Stimulated activated CD8-positive, alpha-beta memory T cell treated with anti-CD3 and anti-CD28 coated beads, Interleukin-2, amount 100 ng/mL, for 1 hour (primary cell): ENCODE measurements at places on chromosomes 5 and 9.

DNA sequence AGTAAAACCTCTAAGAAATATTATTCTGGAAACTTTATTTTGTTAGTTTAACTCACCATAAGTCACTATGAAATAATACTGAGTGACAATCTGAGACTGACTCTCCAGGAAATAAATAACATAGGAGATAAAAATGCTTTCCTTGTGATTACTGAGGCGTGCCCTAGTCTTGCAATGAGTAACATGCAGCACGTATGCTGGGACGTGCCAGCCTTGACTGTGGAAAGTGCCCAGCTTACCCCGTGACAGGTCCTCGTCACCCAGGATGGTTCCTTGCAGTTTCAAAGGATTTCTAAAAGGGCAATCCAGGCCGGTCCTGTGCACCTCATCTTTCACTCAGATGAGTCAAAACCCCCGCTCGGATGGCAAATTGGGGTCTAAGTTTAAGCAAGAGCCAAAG, 720.8 kb upstream of the ADAMTS16 start:
- DNase-seq, result no peak

- no peak for DNase-seq
Measured at GRCh38 chr9:129252937-129253802, 75.1 kb upstream of the IER5L start.

GRCh38 chr9:28801144-28801799, 1228.0 kb upstream of the C9orf72 start:
- no peak for DNase-seq

GRCh38 chr5:127665641-127666040, 16.8 kb downstream of the CTXN3 start:
- DNase-seq, result no peak

DNA sequence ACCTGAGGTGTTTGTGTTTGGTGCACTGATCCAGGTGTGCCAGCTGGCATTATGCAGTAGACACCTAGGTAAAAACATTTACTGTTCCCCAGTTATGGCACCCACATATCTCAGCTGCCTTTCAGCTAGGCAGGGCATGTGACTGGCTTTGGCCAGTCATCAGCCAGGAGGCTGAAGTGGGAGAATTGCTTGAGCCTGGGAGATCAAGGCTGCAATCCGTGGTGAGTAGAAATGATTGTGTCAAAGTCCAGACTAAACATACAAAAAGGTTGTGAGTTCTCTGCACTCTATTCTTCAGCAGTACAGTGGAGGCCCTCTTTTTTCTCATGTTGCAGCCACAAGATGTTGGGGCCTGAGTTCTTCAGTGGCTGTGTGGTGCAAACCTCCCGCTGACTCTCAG, 3.2 kb upstream of the FBLL1 start:
- no peak for DNase-seq

DNA sequence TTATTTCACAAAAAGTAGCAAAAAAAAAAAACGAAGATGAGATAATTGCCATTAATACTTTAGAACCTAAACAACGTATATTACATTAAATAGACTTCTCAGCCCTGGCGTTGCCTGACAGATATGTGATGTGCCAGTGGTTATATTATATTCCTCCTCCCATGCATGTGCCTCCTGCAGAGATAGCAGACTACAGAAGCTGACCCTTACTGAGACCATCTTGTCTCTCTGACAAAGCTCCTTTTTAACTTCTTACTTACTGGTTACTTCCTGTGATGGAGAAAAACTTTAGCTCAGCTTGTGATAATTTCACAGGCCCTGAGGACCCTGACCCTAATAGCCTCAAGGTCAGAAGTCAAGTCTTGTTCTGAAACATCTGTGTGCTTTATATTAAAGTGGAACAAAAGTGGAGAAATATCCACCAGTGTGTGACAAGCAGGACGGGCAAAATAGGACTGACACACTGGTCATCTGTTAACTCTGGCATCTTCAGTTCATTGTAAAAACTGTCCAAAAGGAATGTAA, 80.6 kb upstream of the POU5F2 start:
- DNase-seq, result no peak

DNA sequence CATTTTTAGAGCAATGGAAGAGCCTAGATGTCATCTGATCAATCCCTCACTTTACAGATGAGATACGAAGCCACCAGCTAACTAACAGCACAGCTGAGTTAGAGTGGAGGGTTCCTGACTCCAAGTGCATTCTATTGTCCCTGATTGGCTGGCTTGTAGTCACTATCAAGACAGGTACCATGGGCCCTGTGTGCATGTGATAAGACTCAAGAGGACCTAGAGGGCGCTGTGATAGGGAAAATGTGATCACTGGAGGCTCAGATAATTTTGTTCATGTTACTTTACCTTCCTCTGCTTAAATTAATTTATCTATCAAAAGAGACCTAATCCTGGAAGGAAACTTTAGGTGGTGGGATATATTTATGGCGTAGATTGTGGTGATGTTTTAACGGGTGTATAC, 19.5 kb upstream of the SNAPC3 start:
- DNase-seq, result no peak

GRCh38 chr9:133347515-133347984, 381 bp downstream of the MED22 start:
- DNase-seq, result no peak

GRCh38 chr9:98132806-98133631, 14.0 kb upstream of the TRIM14 start:
- DNase-seq, result no peak

DNA sequence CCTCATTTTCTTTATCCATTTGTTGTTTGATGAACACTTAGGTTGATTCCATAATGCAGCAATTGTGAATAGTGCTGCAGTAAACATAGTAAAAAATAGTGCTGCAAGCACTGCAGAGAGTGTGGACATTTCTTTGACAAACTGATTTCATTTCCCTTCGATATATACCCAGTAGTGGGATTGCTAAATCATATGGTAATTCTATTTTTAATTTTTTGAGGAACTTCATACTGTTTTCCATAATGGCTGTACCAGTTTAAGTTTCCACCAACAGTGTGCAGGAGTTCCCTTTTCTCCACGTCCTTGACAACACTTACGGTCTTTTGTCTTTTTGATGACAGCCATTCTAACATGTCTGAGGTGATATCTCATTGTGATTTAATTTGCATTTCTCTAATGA, 138.2 kb upstream of the PLPPR1 start:
- no peak for DNase-seq

- no peak for DNase-seq
Measured at GRCh38 chr5:67493676-67494075, 297.1 kb upstream of the CD180 start.

DNA sequence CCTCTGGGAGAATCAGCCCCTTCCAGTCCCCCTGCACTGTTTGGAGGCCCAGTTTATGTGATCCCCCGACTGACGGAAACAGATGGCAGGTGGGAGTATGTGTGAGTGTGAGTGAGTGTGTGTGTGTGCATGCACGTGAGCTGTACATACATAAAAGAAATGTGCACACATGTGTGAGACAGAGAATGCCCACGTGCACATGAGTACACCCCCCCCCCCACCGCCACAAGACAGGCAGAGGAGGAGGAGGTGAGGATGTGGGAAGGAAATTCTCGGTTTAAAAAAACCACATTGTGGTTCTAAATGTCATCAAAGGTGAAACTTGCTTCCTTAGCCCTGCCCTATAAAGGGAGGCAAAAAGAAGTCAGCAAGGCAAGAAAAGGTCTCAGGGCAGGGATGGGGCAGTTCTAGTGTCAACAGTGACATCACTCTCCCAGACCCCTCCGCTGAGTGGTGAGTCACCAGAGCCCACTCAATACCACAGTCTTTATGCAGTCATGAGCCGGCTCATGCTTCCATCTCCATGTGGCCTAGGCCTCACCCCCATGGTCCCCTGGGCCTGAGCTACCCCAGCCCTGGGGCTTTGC, 79.2 kb upstream of the HSPA9 start:
- peak; percentile 7 for DNase-seq

GRCh38 chr5:57325678-57326397, 152.0 kb downstream of the GPBP1 start:
- no peak for DNase-seq

GRCh38 chr5:172404746-172405145, 49.6 kb downstream of the SH3PXD2B start:
- DNase-seq, result no peak

DNA sequence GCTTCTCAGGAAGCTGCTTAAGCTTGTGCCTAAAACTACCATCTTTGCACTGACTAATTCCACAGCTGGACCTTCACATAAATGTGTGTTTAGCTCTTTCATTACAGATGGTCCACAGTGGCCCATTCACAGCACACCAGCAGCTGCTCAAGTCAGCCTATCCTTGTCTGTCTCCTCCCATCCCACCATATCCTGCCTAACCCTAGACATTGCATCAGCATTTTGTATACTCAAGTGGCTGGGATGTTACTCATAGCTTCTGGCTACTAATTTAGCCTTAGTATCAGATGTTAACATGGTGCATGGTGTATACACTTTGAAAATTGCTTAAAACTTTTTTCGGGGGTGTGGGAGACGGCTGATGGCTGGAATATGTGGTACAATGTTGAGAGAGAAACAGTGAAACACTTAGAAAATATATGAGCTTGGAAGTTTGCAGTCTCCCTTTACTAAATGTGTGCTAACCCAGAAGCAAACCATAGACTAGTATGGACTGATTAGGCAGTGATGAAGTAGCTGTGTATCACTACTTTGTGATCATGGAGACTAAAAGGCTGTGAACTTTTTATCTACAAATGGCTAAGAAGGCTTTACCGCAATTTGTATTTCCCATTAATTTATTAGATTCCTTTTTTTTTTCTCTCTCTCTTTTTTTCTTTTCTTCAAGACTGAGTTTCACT, 83.1 kb downstream of the JMY start:
- DNase-seq, result no peak

DNA sequence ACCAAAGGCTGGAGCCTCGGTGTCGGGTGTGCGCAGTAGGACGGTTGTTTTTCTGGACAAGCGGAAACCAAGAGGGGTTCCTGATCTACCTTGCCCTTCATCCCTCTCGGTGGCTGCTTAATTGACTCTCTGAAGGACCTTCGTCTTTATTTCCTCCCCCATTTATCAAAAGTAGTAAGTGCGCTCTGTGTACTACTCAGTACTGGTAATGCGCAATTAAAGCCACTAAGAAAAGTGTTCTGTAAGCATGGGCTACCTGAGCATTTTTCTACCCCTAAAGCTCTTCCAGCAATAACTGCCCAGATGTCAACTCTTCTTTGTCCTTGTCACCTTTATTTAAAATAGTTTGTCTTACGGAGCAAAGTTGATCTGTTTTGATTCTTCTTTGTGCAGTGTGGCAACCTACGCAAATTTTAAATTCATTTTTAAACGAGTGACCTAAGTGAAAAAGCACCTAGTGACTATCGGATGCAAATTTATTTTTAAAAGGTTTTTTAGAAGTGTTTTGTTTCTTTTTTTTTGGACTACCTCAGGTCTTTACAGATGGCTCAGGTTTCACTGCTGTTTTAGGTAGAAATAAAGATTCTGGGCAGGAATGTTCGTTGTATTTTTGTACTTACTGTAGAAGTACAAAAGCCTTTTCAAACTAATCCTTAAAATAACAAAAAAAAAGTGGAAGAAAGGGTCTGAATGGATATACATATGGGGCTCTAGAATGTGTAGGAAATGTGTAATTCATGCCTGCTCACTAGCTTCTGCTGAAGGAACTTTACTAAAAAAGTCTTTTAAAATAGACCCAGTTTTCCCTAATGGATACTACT, 2.0 kb downstream of the JMY start:
- no peak for DNase-seq

DNA sequence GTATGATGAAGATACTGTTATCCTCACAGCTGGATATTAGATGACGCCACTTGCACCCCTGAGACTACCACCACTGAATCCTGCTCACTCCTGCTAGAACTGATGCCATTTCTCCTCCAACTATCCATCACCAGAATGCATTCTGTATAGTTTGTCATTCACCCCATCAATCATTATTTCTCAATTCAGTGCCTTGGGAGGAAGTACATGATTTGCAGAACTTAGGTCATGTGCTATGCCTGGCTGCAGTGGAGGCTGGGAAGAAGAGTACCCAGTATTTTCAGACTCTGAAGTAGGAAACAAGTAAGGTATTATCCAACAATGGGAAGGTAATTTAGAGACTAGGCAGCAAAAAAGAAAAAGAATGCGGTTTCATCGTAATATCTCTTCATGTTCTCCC, 26.2 kb upstream of the HSD17B4 start:
- no peak for DNase-seq

- DNase-seq, result no peak
Measured at GRCh38 chr9:113886466-113886865, 10.4 kb downstream of the ZNF618 start.

DNA sequence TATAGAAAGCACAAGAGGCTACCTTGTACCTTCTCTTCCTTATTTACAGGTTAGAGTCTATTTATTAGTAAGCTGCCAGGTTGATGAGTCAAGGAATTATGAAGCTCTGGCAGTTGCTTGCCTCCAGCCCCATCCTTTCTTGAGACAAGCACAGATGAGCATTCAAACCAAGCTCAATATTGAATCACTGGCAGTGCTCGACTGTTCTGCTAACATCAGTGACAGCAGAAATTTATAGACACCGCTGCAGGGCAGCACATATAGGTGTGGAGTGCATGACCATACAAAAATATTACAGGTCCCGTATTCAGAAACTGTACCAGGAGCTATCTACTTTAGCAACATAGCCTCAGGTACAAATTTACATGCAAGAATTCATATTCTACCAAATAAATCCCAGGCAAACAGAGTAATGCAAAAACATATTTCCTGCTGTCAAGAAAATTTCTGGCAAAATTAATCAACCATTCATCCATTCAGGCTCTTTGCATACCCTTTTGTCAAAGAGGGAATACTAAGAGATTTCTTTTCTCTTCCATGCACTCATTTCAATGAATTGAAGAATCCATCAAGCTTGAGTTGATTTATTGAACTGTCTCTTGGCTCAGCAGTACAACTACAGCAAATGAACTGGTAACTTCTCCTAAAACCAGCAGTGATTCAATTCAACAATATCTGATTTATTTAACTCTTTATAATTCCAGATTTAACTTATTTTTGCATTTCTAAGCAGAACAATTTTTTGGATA, 26.9 kb upstream of the PCA3 start:
- no peak for DNase-seq

DNA sequence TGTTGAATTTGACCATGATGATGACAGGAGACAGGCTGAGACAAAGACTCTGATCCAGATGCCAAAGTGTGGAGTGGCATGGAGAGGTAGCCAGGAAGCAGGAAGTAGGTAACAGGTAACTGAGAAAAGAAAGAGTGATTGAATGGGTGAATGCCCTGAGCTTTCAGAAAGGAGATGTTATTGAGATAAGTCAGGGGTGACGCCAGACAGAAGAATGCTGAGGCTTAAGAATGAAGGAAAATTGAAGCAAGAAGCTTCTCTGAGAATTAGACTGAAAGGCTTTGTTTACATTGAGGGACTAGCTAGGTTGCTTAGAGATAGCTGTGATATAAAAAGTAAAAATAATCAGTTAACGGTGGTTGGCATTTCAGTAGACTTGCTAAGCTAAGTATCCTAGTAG, 165.7 kb downstream of the PSAT1 start:
- no peak for DNase-seq

GRCh38 chr5:177141496-177141895, 7.9 kb downstream of the NSD1 start:
- no peak for DNase-seq

GRCh38 chr9:20823051-20823450, 139.0 kb downstream of the FOCAD start:
- no peak for DNase-seq
